Lung microvascular endothelial cell (primary cell): ENCODE measurements at places on chromosomes 6 and 20.

DNA sequence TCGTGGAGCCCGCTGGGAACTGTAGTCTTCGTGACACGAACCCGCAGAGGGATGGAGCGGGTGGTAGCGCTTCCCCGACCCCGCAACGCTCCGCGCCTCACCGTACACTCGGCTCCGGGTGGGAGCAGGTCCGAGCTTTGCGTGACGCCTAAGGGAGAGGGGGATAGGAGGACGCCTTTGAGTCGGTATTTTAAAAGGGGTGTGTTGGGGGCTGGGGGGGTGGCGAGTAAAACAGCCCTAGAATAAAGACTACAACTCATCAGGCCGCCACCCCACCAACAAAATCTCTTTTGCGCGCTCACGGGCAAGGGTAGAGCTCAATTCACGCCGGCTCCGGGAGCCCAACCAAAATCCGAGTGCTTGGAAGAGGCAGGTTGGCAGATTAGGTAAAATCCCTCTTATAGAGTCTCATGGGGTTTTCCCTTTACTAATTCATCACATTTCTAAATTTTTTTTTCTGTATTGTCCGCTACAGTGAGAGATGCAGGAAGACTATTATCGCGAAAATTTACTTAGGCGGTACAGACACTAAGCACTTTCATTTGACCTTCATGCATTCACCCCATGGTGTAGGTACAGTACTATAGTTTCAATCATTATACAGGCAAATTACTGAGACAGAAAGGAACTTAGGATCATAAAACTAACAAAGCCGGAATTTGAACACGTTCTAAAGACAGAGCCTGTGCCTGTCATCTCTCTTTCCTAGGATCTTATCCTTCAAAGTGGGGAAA is 706 bp upstream of the SNX14 start:
- no peak for DNase-seq

- DNase-seq: no peak
Observed at GRCh38 chr20:57451431-57451794, 60.2 kb downstream of the RBM38 start.

DNA sequence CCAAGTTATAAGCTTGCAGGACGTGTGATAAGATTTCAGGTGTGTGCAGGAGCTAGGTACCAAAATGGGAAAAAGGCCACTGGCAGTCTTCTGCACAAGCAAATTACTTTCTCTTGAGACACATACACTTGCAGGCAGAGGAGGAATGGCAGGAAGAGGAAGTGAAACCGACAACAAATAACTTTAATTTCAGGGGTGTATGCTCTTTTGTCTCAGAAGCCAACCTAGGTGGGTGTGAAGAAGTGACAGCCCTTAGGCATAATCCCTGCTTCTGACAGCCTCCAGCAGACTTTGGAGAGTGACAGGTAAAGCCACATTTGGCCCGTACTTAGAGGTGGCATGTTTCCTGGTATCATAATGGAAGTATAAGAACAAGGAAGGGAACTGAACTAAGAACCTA is 118.8 kb upstream of the TRAF3IP2 start:
- DNase-seq: no peak

- no peak for DNase-seq
Observed at GRCh38 chr6:147852772-147853171, 344.3 kb downstream of the SAMD5 start.

GRCh38 chr20:47982574-47983360 is 197.5 kb upstream of the SULF2 start:
- DNase-seq: no peak

DNA sequence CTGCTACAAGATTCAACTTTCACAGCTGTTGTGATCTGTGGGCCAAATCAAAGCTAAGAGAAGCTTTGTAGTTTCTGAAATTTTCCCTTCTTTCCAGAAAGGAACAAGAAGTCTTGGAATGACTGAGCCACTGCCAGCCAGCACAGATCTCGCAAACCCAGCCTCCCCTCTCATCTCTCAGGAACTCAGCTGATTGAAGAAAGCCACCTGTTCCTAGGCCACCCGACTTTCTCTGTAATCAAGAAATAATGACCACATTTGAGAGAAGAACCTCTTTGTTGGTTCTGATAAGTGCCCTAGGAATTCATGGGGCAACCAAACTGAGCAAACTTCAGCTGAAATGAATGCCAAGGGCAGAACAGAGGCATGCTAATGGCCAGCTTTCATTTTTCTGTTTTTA is 61.7 kb downstream of the HDGFL1 start:
- no peak for DNase-seq

DNA sequence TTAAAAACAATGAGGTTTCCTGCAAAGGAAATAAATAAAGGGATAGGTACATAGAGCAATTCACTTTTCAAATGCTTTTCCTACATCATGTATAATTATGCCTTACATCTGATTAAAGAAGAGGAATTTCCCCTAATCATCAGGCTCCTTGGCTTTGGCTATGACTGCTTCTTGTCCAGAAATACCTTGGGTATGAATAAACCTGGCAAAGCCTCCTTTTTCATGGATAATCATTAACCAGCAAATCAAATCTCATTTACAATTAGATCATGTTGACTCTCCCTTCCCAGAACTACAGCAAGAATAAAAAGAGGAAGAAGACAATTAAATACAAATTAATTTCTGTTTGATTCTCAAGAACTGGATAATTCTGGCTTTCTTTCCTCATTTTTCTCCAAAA is 58.0 kb upstream of the CD2AP start:
- no peak for DNase-seq

GRCh38 chr6:47075168-47075567 is 33.0 kb upstream of the ADGRF1 start:
- no peak for DNase-seq

GRCh38 chr20:49245921-49246740 is 26.9 kb downstream of the DDX27 start:
- DNase-seq: peak; percentile 75

DNA sequence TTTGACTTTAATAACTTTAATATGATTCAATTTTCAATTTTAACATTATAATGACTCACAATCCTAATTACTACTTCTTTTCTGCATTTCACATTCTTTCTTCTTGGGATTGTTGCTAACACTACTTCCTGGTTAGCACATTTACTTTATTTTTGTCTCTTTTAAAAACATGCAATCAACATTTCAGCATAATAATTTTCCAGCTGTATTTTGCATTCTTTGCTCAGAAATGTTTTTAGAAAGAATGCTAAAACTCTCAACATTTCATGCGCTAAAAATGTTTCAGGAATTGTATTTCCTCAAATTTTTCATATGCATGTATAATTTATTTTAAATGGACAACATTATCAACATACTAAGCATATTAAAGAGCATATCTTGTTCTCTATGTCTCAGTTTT is 1302.1 kb upstream of the GJE1 start:
- DNase-seq: no peak

DNA sequence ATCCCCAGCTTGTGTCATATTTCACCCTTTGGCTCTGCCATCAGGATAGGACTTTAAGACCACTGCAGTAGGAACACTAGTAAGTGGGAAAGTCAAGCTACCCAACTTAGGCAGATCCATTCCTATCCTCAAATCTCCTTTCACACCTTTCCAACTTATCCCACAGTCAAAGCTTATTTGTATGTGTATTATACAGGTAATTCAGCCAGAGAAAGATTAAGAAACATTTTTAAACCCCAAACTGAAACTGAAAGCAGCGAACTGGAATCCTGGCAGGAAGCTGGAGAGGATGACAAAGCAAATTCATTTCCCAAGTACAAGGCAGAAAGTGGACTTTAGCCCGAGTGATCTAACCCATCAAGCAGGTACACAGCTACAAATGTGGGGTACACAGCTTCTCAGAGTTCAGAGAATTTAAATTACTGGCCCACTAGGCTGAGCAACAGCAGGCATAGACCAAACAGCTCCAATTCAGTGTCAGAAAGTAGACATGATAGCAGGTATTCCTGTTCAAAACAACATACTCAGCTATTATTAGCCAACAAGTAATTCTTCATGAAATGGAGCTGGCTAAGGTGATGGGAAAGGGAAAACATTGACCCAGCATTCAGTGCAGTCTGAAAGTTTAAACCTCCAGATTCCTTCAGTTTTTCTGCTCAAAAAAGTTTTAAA is 39.1 kb downstream of the ILRUN start:
- peak; percentile 89 for DNase-seq
